RWPE1 (cell line): ENCODE measurements at places on chromosomes 3 and 15.

DNA sequence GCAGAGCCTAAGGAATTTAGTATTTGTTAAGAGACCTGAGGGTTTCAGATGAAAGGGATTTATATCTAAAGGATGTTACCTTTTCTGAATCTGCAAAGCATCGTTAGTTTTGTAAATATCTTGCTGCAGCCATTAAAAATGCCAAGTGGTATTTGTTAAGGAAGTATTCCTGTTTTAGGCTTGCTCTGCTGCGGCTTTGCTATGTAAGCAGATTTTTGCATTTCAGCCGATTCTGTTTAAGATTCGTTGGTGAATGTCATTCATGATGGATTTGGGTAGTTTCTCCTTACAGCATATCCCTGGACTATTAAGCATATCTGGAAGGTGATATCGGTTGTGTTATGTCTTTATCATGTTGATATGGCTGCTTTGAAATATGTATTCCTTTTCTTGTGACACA, 1.0 kb downstream of the USP8 start:
- DNase-seq: no peak

GRCh38 chr3:9397906-9398699, 688 bp downstream of the SETD5 start:
- no peak for DNase-seq

GRCh38 chr3:152267831-152268554, 736 bp upstream of the MBNL1 start:
- no peak for DNase-seq

GRCh38 chr15:35305946-35306345, 220.9 kb upstream of the NANOGP8 start:
- DNase-seq: peak; percentile 45

DNA sequence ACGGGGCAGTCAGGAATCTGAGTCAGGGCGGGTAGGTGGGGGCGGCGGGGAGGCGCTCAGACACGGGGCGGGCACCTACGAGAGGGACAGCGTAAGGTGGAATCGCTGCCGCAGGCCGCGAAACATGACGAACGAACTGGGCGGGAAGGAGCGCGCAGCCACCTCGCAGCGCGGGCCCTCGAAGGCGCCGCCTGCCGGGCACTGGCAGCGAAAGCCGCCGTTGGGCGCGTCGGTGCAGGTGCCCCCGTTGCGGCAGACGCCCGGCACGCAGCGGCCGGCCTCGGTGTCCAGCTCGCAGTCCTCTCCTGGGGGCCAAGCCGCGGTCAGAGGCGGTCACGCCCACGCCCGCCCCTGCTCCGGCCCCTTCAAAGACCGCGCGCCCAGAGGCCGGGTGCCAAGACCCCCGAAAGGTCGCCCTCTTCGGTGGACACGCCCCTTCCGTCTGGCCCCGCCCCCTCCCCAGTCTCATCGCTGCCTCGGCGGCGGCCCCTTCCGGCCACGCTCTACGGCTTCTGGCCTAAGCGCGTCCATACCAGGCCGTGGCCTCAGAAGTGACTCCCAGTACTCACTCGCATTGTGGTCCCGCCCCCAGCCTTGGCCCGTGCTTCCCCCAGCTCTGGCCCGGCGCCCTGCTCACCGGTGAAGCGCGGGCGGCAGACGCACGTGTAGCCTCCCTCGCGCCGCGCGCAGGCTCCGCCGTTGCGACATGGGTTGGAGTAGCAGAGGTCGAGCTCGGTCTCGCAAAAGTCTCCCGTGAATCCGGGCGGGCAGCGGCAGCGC, 6.4 kb downstream of the CELSR3 start:
- DNase-seq: peak; percentile 85

DNA sequence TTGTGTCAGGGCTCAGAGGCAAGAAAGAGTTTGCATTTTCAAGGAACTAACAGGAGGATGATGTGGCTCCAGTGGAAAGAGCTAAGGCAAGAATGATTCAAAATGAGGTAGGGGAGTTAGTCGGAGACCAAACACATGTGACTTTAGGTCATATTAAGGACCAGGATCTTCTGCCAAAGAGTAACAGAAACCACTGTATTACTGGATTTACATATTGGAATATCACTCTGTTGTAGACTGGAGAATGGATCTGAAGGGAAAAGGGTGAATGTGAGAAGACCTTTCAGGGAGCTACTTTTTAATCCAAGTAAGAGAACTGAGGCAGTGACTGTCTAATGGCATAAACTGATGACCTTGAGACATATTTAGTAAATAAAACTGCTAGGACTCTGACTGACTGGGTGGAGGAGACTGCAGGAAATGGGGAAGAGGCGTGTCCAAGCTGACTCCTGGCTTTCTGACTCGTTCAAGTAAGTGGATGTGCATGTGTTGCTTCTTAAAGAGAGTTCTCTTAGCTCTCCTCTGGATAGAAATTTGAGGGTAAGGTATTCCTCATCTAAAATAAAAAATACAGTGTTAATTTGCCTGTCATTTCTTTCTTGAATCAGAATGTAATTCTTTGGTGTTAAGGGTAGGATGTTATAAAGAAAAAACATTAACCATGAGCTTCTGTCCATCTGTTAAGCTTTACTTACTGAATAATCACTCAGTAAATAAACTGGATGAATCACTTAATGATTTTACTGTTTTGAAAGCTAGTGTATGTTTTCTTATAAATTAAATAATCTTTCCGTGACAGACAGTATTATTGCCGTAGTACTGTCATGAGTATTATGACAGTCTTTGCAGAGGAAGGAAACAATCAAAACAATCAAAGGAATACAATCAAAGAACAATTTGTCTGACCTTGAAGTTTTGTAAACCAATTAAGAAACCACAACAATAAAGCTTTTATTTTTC, 58.3 kb upstream of the CFAP20DC start:
- DNase-seq: no peak

DNA sequence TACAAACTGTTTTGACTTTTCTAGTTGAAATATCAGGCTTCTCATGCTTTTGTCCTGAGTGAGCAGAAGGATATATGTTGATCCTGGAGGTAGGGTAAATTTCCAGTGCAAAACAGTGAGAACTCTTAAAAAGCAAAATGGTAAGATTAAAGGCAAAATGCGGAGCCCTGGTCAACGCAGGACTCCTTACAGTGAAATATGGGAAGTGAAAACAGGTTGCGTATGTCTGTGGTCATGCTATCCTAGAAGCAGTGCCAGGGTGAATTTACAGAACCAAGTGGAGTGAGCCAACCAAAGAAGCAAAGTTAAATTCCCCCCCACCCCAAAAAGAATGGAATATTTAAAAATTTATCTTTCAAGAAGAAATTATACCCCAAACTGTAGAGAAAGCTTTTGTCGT, 256.4 kb downstream of the NR2F2 start:
- no peak for DNase-seq

- DNase-seq: no peak
Observed at GRCh38 chr3:176696816-176697215, 500.5 kb downstream of the TBL1XR1 start.

DNA sequence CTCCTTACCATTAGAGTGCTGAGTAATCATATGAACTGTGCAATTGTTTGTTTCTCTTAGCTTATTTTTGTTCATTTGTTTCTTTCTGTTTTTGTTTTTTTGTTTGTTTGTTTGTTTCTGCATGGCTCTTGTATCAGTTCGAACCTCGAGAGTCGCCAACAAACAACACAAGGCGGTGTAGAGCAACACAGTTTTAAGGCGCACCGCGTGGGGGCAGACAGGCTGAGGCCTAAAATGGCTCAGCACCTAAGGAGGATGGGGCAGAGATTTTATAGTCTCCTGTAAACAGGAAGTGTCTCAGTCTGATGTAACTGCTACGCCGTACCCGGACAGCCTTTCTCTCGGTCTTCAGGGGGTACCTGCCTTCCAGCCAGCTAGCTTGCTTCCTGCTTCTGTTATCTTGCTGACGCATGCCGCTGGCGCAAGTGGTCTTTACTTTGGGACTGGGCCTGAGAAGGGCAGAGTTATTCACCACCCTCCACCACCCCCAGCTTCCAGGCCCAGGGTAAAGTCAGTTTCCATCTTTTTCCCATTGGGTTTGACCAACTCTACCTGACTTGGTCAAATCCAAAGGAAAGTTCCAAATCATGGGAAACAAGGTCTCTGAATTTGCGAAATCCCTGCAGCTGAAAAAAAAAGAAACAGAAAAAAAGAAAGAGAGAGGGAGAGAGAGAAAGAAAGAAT, 25.8 kb upstream of the MFGE8 start:
- no peak for DNase-seq

- peak; percentile 20 for DNase-seq
Observed at GRCh38 chr3:177835008-177835407, 637.7 kb upstream of the TBL1XR1 start.

DNA sequence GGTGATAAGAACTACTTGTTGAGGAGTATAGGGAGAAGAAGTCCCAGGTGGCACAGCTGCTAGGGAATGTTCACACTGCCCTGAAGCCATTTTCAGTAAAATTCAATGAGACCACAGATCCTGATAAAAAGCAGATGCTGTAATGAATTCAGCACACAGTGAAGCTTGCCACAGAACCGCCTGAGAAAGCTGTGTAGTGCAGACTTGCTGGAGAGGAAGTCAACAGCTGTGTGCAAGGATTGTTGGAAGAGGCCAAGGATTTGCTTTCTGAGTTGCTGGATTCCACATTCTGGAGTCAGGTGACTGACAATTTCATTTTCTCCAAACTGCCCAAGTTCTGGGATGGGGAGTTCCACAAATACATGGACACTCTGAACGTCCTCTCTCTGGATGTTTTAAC, 70.9 kb downstream of the ANP32A start:
- no peak for DNase-seq

DNA sequence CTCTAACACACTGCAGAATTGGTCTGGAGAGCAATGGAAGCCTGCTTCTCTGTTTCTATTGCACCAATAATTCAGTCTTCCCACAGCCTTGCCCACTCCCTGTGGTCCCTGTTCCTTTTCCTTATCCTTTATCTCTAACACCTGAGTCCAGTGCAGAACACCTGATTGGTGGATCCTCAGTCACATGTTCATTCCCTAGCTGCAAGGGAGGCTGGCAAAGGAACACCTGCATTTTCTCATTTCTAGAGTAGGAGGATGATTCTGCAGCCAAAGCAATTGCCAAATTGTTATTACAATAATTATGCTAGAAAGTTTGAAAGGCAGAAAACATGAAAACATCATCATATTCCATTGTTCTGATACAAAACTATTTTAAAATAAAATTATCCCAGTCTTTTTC, 83.8 kb upstream of the SAMMSON start:
- DNase-seq: no peak

GRCh38 chr3:126432361-126433104, 37.8 kb downstream of the CFAP100 start:
- no peak for DNase-seq

DNA sequence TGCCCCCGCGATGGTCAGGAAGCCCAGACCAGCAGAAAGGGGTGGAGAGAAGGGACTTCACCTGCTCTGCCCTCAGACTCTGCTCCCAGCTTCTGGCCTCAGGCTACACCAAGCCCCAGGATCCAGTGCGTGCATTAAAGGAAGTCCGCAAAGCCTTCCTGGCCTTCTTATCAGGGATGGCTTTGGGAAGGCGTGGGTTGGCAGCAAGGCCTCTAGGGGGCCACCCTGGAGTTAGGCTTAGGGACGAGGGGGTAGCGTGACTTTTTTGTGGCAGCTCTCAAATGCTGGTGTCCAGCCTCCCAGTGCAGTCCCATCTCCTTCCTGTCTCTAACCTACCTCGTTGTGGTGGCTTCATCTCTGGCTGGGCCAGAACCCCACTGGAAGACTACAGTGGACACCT, 18.9 kb upstream of the RPL29 start:
- no peak for DNase-seq

DNA sequence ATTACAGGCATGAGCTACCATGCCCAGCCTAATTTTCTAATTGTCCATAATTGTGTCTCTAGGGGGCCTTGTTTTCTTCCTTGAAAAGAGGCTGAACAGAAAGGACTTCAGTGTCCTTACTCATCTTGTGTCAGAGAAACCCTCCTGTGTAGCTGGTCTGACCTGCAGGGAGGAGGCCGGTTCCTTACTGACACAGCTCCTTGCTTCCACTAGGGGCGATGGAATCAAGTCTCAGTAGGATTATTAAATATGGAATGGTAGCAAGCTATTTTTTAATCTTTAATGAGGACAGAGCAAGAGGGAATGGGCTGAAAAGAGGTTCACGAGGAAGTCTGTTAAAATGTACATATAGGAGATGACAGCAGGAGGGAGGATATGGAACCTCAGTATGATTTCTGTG, 8.6 kb downstream of the LPCAT4 start:
- peak; percentile 43 for DNase-seq

DNA sequence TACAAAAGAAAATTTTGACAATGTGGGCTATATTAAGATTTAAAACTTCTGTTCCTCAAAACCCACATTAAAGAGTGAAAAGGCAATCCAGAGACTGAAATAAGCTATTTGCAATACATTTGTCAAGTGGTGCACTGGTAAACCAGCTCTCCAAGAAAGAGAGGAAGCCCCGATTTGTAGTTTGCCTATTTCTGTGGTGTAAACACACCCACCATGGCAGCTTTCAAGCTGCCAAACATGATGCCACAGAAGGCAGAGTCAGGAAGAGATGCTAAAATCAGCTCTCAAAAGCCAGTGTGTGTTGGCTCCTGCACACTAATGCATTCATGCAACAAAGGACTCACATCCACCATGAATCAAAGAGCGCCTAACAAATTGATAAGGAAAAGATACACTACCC, 17.5 kb downstream of the RFTN1 start:
- no peak for DNase-seq

GRCh38 chr3:162540421-162540820, 1043.8 kb downstream of the OTOL1 start:
- DNase-seq: no peak

GRCh38 chr3:127611251-127611650, 13.0 kb downstream of the MCM2 start:
- no peak for DNase-seq

GRCh38 chr3:48617559-48617958, 4.0 kb downstream of the TMEM89 start:
- no peak for DNase-seq

GRCh38 chr3:138688871-138689299, 80.3 kb downstream of the FAIM start:
- DNase-seq: no peak

- no peak for DNase-seq
Observed at GRCh38 chr3:166897811-166898210, 482.3 kb downstream of the ZBBX start.

DNA sequence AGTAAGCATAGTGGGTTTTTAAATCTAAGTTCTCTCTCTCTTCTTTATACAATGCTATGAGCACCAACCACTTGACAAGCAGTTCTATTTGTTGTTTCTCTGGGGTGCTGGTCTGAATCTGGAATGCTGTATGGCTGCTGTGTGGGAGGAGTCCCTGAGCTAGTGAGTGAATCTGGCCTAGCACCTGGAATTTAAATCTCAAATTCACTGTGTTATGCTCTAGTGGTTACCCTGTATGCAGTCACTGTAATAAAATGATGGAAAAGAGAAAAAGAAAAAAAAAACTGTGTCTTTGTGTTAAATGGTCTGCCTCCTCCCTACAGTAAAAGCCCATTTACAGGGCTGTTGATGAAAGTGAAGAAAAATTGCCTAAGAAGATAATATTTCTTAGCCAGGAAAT, 155.0 kb downstream of the ATP8B4 start:
- no peak for DNase-seq
